Ascending aorta (tissue), 2 donors: ENCODE measurements at places on chromosomes 2 and 18. TPM values are rescaled to one million over a fixed set of nuclear protein-coding genes. Genes with fewer than 3 reads are reported as not detected.

GRCh38 chr2:115483666-115484065 is 1041.2 kb downstream of the DPP10 start:
- no peak for DNase-seq

- no peak for DNase-seq
Observed at GRCh38 chr2:204274991-204275390, 270.3 kb upstream of the PARD3B start.

- DNase-seq, result no peak
Observed at GRCh38 chr2:30149513-30149912, 2.7 kb downstream of the YPEL5 start.

DNA sequence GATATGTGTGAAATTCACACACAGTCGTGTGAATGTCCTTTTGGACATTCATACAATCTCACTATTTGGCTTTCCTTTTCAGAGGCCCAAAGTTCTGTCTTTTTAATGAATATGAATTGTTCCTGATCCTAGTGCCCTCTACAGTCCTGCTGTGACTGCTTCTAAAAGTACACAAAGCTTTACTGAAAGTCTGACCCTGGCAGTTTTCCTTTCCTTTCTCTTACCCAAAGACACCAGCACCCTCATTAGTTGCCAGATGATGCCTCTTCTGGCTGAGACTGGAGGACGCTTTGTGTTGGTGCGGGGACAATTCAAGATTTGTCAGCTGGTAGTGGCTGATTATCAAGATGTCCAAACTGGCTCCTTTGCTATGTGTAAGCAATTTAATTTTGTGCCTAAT is 81.8 kb upstream of the CDCA7 start:
- no peak for DNase-seq

DNA sequence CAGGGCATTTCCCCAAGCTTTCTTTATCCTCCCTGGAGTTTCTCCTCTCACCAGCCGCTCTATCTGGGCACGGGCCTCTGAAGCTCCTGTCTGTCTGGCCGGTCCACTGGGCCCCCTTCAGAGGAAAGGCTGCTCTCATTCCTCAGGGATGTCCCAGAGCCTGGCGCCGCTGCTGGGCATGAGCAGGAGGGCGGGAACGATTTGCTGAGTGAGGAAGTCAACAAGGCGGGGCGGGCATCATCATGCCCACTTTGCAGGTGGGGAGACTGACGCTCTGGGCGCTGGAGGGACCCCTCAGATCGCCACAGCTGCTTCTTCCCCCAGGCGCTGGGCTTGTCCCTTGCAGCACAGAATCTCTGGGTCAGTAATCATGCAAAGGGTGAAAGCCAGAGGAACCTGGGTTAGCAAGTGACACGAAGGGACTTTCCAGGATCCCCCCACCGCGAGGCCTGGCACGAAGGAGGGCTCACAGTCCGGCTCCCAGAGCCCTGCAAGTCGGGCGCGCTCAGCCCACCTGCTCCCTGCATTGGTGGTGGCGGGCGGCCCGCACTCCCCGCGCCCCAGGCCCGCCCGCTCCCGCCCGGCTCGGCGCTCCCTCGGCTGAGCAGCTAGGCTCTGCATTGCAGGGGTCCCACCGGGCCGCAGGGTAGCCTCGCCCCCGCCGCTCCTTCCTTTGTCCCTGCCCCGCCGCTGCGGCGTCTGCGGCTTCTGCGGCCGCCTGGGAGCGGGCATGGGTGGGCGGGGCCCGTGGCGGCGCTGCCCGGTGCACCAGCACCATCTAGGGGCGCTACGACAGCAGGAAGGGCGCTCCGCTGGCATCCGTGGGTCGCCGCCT is 157.8 kb downstream of the CYRIA start:
- no peak for DNase-seq

DNA sequence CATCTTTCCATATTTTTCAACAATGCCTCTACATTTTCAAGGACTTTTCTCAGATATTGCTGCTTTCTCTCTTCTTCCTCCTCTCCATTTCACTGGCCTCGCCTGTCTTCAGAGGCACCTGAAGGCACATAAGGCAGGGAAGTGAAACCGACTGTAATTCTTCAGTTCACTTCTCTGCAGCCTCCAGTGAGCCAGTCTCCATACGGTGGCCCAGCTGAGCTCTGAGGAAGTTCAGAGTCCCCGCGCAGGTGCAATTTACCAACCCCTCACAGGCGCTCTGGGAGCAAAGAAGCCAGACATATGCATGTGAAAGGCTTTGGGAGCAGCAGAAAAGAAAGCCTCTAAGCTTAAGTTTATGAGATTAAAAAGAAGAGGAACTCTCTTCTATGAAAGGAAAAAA is 12.4 kb downstream of the KLHL14 start:
- DNase-seq, result no peak

DNA sequence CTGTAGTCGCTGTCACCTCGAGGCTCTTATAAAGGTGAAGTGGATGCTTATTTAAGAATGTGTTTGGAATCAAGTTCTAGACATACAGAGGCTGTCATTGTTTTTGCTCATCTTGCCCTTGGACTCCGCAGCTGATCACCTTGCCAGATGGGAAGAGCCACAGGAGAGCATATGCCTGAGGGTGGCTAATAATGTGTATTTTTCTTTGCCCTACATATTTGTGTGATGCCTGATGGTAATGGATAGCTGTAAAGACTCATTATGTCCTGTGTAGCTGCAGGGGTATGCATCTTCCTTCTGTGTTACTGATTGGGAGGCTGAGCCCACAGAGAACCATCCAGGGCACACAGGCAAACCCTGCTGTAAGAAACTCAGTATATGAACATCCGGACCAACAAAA is 61.7 kb downstream of the PRKCE start:
- no peak for DNase-seq

DNA sequence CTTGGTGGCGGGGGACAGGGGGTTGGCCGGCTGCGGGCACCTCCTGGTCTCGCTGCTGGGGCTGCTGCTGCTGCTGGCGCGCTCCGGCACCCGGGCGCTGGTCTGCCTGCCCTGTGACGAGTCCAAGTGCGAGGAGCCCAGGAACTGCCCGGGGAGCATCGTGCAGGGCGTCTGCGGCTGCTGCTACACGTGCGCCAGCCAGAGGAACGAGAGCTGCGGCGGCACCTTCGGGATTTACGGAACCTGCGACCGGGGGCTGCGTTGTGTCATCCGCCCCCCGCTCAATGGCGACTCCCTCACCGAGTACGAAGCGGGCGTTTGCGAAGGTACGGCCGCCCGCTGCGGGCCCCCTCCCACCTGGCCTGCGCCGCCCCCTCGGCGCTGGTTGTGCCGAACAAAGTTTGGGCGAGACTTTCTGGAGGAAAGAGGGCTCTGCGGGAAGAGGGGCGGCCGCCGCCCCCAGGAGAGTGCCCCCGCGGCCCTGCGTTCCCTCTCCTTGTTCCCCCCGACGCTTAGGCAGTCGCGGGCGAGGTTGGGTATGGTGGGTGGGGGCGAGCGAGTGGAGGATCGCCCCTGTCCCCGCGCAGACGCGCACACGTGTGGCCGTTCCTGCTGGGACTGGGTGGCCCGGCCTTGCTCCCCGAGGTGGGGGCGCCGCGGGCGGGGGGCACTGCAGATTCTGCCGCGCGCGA is 866 bp downstream of the CRIM1 start:
- peak; percentile 75 for DNase-seq

DNA sequence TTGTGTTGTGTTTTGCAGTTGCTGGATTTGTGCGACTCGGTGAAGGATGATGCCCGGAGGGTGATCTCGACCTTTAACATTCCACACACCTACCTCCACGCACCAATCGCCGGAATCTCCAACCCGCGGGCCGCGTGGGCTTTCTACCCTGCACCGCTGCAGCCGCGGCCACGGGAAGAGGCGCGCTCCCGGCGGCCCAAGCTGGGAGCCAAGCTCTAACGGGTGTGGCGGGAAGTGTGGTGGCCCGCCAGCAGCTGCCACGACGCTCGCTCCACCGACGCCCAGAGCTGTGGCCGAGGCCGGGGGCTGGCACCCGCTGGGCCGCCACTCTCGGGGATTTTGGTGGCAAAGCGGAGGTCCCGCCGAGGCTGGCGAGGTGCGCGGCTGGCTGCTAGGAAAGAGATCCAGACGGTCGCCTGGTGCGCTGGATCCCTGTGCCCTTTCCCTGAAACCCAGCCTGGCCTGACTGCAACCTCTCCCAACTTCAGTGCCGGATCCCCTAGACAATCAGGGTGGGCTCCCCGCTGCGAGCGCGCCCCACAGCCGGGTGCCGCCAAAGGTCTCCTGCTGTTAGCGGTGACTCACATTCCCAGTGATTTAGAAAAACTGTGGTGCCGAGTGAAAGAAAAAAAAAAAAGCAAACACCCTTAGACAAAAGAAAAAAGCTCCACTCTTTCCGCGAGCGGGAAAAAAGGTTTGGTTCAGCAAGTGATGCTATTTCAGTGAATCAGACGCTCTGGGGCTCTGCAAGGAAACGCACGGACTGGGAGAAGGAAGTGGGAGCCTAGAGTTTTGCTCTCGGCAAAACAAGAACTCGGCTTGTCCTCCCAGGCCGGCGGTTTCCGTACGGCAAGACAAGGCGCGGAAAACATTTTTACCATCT is 2.9 kb upstream of the BCL2L11 start:
- peak; percentile 71 for DNase-seq

- DNase-seq, result no peak
Observed at GRCh38 chr2:54740333-54740732, 16.9 kb downstream of the EML6 start.

DNA sequence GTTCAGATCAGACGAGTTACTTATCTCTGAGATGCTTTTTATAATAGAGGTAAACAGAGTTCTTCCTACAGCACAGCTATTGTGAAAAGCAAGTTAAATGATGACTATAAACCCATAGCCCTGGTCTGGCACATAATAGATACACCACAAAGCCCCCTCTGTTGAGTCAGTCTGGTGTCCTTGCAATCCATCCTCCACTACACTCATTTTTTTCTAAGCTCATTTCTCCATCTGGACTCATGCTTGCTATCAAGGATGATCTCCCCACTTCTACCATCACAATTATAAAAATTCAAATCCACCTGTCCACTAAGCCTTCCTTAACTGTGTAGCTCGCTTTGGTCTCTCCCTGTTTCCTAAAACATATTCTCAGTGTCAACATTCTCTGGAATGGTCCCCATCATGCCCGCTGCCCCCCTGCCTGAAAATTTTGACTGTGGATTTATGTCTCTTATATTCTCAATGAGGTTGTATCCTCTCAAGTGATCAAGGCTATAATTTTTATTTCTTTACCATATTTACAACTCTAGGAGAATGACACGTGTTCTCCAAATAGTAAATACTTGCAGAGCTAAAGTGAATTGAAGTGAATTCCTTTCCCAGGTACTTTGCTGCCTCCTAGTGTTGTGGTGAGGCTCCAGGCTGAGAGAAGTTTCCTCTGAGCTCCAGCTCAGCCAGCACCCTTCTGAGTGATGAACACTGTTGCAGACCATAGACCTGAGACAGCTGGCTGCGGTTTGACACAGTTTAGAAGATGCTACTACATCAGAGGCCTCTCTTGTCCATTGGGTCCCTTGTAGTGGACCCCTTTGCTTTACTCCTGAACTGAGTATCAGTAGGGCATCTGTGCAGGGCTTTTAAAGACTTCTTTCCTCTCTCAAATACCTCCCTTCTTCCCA is 108.7 kb downstream of the DPP10 start:
- peak; percentile 69 for DNase-seq

DNA sequence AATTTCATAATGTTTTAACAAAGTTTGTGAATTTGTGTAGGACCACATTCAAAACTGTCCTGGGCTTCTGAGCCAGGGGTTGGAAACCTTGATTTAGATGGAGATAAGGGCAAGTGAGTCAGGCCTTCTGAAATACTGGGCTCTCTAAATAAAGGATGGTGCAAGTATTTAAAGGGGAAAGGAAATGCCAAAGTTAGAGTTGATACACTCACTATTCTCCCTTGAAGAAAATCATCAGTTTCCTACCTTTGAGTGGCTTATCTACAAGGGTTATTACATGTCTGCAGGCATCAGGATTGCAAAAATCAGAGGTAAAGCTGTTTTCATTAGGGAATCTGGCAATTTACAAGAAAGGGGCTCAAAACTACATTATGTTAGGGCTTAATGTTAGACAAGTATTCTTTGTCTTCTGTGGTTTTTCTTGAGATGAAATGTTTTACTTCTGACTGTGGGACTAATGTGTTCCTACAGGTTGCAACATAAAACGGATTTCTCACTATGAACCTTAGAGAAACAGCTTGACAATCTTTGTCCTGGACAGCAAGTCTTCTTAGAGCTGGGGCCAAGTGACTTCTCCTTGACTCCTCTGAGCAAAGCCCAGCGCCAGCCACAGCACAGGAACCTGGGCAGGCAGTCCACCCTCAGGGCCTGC is 31.1 kb downstream of the RNU4ATAC start:
- DNase-seq, result no peak

DNA sequence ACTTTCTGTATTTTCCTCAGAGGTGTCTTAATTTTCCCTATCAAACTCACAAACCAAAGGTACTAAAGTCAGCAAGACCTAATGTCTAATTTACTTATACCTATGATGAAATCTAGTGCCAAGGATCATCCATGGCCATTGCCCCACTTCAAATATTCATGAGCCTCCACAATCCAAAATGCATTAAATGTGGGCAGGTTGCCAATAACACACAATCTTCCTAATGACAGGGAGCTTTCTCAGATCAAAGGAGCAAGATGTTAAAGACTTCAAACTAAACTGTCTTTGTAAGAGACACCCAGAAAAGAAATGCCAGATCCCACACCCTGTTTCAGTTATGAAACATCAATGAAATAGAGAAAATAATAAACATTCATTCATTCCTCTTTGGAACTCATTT is 143.2 kb downstream of the TMEFF2 start:
- DNase-seq, result no peak

- no peak for DNase-seq
Observed at GRCh38 chr18:2354292-2354691, 217.0 kb downstream of the METTL4 start.

DNA sequence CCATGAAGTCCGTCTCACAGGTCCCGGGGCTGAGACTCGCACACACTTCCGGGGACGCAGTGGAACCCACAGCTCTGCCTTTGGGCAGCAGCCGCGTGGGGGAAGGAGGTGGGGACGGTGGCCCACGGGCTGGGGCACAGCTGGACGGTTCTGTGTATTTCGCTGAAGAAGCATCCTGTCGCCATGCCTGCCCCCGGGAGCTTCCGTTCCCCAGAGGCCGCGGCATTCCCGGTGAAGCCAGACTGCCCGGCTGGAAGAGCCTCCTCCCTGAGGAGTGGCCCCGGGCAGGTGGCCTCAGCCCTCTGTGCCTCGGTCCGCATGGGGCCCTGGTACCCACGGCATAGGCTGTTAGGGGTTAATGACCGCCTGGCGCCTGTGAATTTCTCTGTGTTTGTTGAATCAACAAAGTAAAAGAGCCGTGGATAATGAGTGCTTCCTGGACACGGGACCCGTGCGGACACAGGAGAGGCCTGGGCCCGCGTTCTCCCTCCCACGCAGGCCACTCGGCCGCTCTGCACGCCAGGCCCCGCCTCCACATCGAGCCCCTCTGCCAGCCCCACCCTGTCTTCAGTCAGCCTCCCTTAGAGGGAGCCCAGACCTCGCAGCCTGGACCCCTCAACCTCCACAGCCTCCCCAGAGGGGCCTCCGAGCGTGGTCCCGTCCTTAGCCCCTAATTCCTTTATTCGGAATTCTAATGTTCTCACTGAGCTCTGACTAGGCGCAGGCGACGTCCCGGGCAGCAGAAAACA is 51.0 kb downstream of the KCNG2 start:
- DNase-seq, result no peak

Gene C2orf81
- 10.3 TPM for total RNA-seq

Gene CNGA3
- total RNA-seq, result not detected

Gene LYG2
- total RNA-seq, result not detected

Gene GCG
- not detected for total RNA-seq
